ENCODE measurements at places on chromosomes 2 and 18.

DNA sequence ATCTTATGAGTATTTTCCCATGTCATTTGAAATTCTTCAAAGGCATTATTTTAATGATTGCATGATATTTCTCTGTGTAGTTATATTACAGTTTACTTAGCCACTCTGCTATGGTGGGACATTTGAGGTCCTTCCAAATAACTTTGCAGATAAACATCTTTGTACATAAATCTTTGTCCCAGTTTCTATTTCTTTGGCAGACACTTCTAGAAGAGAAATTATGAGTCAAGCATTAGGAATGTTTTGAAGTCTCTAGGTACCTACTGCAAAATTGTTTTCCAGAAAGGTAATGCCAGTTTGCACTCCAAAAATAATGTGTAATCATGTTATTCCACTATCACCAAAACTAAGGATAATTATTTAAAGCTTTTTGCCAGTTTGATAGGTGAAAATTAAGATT lies 149.7 kb downstream of the EN1 start:
- DNase-seq, result no peak

DNA sequence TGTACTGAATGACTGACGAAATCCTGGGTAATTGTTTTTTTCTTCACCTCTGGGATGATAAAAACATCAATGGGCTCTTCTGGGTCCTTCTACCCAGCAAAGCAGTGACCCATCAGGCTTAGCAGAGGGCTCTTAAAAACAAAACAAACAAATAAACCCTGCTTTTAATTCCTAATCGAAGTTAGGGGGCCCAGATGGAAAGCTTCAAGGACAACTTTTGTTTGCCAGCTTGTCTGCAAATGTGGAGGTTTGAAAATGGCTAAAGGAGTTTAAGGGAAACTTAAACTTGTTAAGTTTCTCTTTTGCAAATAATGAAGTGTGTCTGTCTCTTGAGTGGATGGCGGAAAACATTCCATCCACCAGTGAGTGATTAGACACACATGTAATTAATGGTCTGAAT lies 327.2 kb downstream of the SATB2 start:
- DNase-seq, result no peak

DNA sequence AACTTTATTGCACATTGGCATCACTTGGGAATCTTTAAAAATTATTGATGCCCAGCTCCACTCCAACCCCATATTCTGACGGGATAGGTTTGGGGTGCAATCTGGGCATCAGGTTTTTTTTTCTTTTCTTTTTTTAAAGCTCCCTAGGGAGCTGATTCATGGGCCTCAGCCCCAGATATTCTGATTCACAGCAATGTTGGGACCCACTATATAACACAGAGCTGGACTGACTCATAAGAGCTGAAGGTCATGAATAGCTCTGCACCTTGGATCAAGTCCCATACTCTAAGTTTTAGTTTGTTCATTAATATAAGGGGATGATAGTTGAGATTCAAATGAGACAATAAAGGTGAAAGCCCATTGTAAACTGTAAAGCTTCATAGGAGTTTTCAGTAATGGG lies 191.1 kb upstream of the REV1 start:
- peak; percentile 81 for DNase-seq

- no peak for DNase-seq
Measured at GRCh38 chr2:75241696-75242095, 42.4 kb upstream of the TACR1 start.

DNA sequence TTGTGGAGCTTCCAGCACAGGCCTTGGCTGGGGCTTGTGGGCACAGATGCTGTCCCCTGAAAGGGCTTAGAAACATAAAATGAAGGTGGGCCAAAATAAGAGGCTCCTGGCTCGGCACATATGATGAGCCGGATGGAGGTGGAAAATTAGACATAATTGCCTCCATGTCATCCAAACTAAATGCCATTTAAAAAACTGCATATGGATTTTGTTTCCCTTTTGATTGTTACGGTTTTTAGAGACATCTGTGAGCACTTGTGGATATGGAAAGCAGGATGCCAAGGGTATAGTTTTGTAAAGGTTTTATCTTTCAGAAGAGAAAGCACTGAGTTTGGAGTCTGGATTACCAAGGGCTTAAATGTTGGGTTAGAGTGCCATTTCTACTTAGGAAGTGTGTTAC lies 498.3 kb downstream of the RIT2 start:
- no peak for DNase-seq

- no peak for DNase-seq
Measured at GRCh38 chr2:138155304-138155703, 191.0 kb downstream of the HNMT start.

GRCh38 chr2:9767656-9768281 lies 75.5 kb upstream of the TAF1B start:
- no peak for DNase-seq

GRCh38 chr2:187157046-187157445 lies 291.0 kb downstream of the CALCRL start:
- no peak for DNase-seq

- DNase-seq, result no peak
Measured at GRCh38 chr2:160418398-160418765, 75.2 kb downstream of the RBMS1 start.

- no peak for DNase-seq
Measured at GRCh38 chr2:218892693-218893348, 12.2 kb downstream of the WNT10A start.

GRCh38 chr2:217286833-217287232 lies 427.0 kb upstream of the TNP1 start:
- no peak for DNase-seq

DNA sequence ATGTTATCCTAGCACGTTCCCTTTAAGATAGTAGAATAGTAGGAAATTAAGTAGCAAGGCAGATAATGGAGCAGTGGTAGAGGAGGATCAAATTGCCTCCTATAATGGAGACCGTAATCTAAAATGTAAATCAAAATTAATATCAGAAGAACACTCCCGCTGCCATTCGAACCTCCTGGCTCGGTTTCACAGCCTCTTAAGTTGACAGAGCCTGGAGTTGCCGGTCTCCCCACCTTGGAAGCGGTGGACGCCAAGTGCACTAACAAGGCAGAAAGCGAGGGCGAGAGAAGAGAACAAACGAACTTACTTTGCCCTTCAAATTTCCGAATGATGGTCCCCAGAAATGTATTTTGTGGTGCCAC lies 450 bp downstream of the KCNH7 start:
- no peak for DNase-seq

GRCh38 chr2:168622559-168622958 lies 166.5 kb downstream of the CERS6 start:
- no peak for DNase-seq

DNA sequence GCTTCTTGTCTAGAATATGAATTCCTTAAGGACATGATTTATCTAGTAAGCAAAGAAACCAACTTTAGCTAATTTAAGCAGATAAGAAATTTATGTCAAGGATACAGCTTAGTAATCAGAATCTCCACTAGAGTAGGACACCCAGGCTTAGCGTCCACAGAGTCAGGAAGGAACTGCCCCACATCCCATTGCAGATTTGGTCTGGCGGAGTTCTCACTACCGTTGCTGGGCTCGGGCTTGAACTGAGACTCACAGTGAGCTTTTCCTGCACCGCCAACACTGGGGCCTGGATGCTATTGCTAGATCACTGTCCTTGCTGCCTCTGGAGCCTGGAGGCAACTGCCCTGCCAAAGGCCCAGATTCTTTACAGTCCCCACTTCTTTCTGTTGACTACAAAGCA lies 68.1 kb downstream of the SMAD4 start:
- DNase-seq, result no peak

GRCh38 chr2:127106457-127106990 lies 430 bp downstream of the BIN1 start:
- DNase-seq, result no peak

GRCh38 chr18:21602299-21602587 lies 1.7 kb upstream of the ESCO1 start:
- no peak for DNase-seq

DNA sequence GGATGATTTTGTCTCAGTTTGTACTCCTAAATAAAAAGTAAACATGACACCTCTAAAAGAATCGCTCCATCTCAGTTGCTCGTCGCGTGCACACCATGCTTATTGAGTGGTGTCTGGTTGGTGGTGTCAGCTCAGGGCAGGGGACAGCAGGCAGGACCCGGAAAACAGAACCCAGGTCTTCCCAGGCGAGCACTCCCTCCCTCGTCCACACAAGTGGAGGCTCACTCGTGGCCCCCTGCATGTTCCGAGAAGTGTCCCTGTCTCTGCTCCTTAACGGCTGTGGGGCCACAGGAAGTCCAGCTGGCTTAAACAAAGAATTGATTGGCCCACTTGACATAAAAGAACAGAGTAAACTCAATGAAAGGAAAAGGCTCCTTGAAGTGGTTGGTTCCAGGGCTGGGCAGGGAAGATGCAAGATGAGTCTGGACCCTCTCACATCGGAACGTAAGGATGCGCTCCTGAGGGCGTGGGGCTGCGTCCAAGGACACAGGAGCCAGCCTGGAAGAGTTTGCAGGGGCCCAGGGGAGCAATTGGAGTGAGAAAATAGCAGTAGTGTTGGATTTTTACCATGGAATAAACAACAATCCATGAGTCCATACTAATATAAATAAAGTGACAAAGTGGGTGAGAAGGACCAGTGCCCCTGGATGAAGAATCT lies 13.1 kb upstream of the CNDP1 start:
- DNase-seq, result no peak

GRCh38 chr2:144515696-144516410 lies 4.1 kb downstream of the ZEB2 start:
- DNase-seq, result no peak

DNA sequence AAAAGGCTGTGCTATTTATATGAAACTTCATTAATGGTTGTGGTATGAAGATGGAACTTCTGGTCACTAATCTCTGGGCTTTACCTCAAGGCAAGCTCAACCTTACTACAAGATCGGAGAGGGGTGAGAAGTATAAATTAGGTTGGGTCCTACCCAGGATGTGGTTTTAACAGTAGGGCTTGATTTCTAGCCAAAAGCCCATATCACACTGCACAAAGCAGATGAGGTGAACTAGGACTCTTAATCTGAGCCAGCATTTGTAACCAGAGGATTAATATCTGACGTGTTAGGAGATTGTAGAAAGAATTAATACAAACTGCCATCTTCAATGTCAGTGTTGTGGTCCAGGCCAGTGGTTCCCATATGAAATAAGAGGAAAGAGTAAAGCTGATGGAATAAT lies 86.4 kb upstream of the RGPD4 start:
- no peak for DNase-seq

DNA sequence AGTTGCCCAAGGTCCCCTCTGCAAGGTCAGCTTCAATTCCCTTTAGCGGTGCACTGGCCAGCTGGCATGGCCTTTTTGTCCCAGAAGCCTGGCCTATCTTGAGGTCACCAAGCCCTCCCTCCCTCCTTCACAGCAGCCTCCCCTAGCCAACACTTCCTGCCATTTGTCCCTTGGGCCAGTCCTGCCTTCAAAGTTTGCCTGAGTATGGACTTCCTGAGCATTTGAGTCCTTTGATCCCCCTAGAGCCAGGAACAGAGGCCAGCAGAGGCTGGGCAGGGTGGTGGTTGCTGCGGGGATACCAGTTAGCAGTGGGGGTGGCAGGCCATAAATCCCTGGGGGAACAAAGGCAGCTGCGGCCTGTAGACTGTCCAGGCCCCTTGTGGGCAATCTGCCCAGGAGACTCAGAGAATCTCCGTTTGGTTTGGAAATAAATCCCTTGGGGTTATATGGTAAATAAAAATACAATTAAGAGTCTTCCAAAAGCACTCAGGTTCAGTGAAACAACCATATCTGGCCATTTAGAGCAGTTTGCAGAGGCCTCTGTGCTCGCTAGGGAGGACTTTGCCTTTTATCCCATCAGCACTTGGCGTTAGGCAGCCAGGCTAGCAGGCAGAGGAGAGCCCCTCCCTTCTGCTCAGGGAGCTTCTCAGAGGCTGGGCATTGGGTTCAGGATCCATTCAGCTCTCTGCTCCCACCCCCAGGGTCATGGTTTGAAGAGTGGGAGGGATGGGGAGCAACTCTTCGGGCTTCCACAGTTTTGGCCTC lies 3.1 kb upstream of the HES6 start:
- DNase-seq, result no peak

- DNase-seq, result no peak
Measured at GRCh38 chr2:237942513-237942899, 24.3 kb upstream of the UBE2F start.

- DNase-seq, result no peak
Measured at GRCh38 chr2:168454737-168455644, 1.1 kb upstream of the CERS6 start.

GRCh38 chr2:235366807-235367206 lies 127.0 kb upstream of the AGAP1 start:
- no peak for DNase-seq

DNA sequence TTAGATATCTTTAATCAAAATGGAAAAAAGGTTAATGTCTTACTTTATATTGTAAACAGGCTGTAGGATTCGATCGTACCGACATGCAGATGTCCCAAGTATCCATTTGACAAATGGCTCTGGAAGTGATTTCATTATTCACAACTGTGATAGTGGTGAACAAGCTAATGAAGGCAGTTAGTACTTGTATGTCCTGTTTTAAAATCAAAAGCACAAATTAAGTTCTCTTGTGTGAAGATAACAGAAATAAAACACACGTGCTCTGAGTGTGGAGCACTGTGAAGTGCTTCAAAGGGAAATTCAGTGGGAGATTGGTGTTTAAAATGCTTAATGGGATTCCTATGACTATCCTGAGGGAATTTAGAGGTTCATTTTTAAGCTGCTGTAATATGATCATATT lies 8.6 kb upstream of the LRP1B start:
- no peak for DNase-seq

- DNase-seq, result no peak
Measured at GRCh38 chr2:133255360-133255759, 312.9 kb downstream of the NCKAP5 start.

- DNase-seq, result no peak
Measured at GRCh38 chr2:119208791-119209203, 14.8 kb upstream of the STEAP3 start.

GRCh38 chr2:39515897-39516346 lies 78.8 kb upstream of the MAP4K3 start:
- no peak for DNase-seq

DNA sequence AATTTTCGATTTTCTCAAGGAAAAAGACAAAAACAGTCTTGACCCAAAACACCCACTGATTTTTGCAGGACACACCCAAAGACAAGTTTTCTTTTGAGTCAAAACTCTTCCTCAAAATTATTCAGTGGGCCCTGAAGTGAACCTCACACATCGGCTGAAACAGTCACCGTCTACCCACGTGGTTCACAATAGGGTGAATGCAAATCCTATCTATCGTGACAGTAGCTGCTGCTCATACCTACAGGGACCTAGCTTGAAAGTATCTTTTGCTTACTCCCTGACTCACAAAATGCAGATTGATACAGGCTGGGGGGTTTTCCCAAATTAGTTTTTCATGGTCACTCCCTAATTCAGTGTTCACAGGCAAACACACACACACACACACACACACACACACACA lies 10.7 kb upstream of the CD226 start:
- no peak for DNase-seq

DNA sequence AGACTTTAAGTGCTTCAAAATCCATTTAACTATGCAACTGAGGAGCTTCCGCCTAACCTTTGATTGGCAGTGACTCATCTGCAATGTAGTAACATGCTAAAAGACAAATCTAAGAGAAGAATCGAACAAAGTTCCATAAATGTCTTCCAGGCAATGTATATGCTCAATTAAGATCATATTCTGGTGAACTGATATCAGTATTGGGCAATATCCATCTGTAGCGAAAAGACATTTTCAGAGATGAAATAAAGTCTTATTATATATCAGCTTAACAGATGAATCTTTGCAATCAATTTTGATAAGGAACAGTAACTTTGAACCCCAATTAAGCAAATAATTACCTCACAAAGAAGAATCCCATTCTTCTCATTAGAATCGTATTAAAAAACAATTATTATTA lies 11.6 kb downstream of the ZC3H8 start:
- no peak for DNase-seq

- DNase-seq, result no peak
Measured at GRCh38 chr2:620004-620403, 57.2 kb downstream of the TMEM18 start.
